ENCODE measurements at places on chromosomes 3 and 15.
A peak's percentile ranks its signal among the peaks of the same experiment; 100 is the strongest.

- DNase-seq: no peak
Observed at GRCh38 chr3:136624371-136624770, 127.8 kb downstream of the STAG1 start.

GRCh38 chr3:71393093-71393492 is 190.4 kb downstream of the FOXP1 start:
- DNase-seq: no peak

DNA sequence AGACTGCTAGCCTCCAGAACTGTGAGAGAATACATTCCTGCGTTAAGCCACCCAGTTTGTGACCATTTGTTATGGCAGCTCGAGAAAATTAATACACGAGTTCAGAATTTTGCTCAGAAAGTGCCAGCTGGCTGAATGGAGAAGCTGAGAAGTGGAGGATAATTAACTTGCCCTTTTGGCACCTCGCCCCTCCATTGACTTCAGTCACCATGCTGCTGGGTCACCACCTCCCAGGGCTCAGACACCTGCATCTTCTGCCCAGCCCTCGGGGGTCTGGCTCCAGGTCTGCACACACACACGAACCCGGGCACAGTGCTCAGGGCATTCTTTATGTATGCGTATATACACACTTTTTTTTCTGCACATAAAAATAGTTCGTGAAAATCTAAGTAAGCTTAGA is 32.0 kb downstream of the AMOTL2 start:
- DNase-seq: no peak

DNA sequence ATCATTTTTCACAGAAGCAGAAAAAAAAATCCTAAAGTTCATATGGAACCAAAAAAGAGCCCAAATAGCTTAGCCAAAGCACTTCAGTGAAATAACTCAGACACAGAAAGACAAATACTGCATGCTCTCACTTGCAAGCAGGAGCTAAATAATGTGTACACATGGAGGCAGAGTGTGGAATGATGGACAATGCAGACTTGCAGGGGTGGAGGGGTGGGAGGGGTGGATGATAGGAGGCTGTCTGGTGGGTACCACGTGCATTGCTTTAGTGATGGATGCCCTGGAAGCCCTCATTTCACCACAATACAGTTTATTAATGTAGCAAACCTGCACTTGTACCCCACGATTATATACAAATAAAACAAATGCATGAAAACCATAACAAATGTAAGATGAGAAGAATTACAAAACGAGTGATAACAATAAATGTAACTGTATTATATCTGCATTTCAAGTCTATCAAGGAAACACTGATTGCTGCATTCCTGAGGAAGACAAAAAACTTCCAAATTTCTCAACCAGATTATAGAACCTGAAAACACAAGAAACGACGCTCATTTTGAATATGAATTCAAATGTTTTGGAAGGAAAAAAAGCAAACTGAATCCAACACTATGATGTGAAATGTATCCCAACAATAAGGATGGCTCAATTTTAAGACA is 96.5 kb downstream of the DLG1 start:
- no peak for DNase-seq

DNA sequence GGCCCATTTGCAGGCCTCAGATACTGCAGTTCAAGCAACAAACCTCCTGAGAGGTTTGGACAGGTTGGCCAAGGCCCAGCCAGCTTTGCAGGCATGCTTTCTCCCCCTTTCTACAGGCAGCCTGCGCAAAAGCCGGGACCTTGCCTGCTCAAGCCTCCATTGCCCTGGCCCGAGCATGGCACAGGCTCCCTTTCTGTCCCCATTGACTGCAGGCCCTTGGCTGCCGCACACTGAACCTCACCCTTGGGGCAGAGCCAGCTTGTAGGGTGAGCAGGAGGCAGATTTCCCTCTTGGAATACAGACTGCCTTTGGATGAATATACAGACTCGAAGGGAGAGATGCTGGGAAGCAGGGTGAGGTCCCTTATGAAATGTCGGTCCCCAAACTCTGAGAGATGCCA is 461.7 kb upstream of the PROK2 start:
- DNase-seq: no peak

- DNase-seq: peak; percentile 76
Observed at GRCh38 chr3:48656061-48656840, 6.4 kb downstream of the CELSR3 start.

- no peak for DNase-seq
Observed at GRCh38 chr15:91891788-91892345, 38.4 kb downstream of the SLCO3A1 start.

DNA sequence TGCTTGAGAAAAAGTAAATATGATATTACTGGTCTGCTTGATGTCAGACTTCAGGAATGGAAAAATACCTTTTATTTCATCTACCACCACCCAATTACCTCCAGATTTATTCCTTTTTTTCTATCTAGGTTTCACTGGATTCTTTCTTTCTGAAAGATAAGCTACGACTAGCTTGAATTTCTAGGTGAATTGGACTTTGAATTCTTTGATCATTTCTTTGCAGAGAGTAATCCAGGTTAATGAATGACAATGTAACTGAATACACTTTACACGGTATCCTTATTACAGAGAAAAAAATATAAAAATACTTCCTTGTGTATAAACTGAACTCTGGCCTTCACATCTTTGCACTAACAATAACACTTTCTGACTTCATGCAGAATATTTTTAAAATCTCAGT is 59.5 kb upstream of the TRPC1 start:
- no peak for DNase-seq

- DNase-seq: no peak
Observed at GRCh38 chr3:186719945-186720739, 3.0 kb downstream of the KNG1 start.

DNA sequence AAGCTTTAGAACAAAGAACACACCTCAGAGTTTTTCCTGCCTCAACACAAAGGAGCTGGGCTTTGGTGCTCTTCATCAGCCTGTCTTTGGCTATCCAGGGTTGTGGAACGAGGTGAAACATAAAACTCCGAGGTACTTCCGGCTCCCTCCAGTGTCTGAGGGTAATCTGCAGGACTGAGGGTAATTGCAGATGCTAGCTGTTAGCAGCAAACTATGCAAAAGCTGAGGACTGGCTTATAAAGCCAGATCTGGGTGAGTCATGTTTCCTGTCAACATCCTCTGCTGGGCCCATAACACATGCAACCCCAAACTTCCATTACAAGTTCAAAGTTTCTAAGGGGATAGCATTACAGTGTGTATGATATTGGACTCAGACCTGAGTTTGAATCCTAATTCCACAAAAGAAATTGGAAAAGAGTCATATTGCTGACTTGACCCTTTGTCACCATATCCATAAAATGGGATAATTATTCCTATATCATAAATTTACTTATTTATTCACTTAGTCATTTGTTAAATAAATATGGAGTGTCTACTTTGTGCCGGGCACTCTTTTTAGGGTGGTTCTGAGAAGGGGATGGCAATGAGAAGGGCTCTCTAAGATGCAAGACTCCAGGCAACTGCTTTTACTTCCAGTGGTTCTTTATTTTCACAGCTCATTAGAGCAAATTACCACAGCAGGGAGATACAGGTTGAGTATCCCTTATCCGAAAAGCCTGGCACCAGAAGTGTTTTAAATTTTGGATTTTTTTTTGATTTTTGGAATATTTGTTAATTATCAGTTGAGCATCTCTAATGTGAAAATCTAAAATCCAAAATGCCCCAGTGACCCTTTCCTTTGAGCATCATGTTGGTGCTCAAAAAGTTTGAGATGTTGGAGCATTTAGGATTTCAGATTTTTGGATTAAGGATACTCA is 9.5 kb upstream of the TRIM69 start:
- DNase-seq: peak; percentile 94

GRCh38 chr3:94402126-94402525 is 339.3 kb downstream of the NSUN3 start:
- DNase-seq: no peak

DNA sequence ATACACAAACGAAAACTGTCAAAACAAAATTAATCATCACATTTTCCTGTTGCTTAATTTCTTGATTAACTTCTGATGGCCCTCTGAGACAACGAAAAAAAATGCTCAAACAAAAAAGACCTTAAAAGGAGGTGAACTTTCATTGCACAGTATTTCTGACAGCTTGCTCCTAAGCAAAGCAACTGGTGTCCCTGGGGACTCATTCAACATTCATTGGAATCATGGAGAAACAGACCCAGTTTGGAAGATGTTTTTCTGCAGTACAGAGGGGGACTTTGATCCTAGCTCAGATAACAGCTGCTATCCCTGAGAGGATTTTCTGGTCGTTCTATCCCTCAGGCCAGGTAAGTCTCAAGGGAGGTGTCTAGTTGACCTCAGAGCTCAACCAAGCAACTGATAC is 378.7 kb upstream of the ATP11B start:
- no peak for DNase-seq

DNA sequence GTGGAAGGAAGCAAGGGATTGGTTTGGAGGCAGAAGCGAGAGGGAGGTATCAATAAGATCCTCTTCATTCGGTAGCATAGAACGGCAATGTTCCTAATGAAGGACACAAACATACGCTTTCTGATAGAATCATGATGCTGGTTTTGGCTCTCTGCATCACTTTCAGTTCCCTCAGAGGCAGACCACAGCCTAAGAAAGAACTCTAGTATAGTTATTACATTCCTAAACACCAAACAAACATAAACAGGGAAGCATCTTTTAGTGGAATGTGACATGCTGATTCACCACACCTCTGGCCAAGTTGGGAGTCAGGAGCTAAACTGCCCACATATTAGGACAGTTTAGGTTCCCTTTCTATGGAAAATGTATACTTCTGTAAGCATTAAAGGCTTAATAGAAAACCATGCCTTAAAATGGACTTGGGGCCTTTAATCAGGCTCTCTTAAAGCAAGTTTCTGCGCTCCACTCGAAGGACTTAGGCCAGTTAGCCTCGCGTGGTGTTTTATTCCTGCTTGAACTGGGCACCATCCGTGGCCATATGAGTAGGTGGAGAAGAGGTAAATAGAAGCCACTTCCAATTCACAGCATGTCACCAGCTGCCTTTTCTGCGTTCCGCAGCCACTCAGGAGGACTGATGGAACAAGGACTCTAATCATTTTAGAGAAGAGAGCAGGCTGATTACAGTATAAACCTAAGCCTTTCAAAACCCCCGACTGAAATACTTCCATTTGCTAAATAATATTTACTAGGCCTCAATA is 53.7 kb downstream of the CD47 start:
- DNase-seq: no peak

DNA sequence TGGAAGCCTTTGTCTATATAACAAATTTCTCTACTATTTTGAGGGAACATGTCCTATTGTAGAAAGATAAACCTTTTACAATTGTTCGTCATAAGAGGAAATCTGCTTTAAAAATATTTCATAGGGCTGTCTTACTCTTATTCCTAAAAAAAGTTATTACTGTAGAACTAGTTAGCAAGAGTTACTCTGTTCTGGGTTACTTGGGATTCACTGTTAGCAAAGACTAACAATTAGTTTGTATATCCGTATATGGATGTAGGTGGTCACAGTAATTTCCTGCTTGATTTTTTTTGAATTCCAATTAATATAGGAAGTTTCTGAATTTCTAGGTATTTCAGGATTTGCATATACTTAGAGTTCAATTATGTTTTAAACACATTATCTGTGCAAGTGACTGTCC is 413.5 kb downstream of the RBMS3 start:
- DNase-seq: no peak

GRCh38 chr15:93296759-93297500 is 207.9 kb upstream of the RGMA start:
- DNase-seq: no peak

DNA sequence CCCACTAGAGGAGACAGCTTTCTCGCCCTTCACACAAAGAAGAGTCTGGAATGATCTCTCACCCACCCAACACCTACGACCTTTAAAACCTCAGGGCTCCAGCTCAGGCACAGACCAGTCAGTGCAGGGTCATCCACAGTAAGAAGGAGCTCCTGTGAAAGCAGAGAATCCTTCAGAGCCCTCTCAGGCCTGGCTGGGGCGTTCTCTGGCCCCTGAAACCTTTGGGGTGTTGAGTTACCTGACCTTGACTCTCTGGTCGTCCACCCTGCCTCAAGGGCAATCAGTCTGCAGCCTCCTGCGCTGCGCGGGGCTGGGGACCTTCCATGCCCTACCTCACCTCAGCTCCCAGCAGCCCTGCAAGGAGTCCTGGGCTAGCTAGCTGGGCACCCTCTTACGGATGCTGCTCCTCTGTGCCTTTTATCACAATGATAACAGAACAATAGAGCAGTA is 106.2 kb downstream of the ADCY5 start:
- no peak for DNase-seq

- DNase-seq: no peak
Observed at GRCh38 chr3:103494011-103494410, 1059.2 kb downstream of the ZPLD1 start.

- no peak for DNase-seq
Observed at GRCh38 chr3:171200750-171201088, 174.2 kb upstream of the SLC2A2 start.

GRCh38 chr15:40533763-40534364 is 31.0 kb downstream of the CCDC32 start:
- DNase-seq: no peak

DNA sequence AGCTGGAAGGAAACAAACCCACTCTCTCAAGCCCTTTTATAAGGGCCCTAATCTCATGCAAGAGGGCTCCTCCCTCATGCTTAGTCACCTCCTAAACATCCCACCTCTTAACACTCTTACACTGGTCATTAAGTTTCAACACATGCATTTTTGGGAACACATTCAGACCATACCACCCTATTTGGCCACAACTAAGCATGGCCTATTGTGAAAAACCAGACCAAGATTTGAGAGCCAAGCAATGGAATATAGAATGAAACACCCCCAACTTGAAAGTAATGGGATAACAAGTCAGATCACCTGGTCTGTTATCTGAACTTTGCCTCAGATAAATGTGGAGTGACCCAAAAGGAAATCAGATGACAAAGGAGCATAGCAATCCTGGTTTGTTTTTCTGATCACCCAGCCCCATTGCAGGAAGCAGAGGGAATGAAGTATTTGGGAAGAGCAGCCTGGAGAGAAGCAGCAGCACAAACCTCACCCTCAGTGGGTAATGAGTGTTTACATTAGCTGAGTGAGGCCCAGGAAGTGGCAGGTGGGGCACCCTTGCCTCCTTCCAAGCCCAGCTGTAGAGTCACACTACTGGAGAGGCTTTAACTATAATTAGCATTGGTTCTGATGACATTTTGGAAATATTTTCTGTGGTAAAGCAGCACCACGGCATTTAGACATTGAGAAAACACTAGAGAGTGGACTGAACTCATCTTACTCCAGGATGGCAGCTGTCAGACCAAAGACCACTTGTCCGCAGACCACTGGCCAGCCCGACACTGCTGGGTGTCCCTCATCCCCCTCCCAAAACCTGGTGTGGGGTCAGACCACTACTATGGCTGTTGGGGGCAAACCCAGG is 48.8 kb upstream of the PRTG start:
- DNase-seq: no peak

DNA sequence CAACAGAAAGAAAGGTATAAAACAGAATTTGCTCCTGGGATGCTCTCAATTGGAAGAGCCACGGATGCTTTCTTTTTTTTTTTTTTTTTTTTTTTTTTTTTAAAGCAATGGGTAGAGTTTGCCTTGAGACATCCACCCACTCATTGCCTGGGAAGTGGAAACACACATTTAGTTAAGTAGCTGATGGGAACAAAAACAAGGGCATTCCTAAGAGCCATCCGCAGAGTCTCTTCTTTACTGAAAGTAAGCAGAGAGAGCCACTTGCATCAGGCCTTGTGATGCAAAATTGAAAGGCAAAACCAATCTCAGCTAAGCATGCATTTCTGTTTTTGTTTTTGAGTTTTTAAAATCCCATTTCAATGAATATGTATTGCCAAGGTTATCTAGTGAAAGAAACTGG is 787.9 kb upstream of the LMCD1 start:
- DNase-seq: no peak

GRCh38 chr3:15273227-15273626 is 59.2 kb downstream of the SH3BP5 start:
- no peak for DNase-seq

Data from Jurkat, Clone E6-1 (cell line).